ENCODE measurements at places on chromosomes 12 and 14.

- no peak for DNase-seq
Observed at GRCh38 chr12:92606956-92607355, 95.8 kb upstream of the PLEKHG7 start.

DNA sequence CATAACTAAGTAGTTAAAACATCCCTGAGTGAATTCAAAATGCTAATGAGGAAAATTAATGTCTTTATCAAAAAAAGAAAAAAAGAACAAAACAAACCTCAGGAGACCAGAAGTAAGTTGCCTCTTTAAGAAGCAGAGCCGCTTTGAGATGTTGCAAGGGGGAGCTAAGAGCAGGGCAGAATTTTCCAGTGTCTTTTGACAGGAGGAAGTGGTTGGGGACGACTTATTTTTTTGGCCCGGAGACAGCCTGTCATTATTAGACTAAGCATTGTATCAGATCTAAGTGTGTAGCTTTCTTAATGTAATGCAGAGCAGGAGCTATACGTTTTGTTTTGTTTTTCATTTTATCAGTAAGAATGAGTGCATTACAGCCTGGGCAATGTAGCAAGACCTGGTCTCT is 206.6 kb downstream of the CACNA1C start:
- no peak for DNase-seq

GRCh38 chr12:49776858-49777257 is 35.5 kb downstream of the TMBIM6 start:
- DNase-seq: no peak

DNA sequence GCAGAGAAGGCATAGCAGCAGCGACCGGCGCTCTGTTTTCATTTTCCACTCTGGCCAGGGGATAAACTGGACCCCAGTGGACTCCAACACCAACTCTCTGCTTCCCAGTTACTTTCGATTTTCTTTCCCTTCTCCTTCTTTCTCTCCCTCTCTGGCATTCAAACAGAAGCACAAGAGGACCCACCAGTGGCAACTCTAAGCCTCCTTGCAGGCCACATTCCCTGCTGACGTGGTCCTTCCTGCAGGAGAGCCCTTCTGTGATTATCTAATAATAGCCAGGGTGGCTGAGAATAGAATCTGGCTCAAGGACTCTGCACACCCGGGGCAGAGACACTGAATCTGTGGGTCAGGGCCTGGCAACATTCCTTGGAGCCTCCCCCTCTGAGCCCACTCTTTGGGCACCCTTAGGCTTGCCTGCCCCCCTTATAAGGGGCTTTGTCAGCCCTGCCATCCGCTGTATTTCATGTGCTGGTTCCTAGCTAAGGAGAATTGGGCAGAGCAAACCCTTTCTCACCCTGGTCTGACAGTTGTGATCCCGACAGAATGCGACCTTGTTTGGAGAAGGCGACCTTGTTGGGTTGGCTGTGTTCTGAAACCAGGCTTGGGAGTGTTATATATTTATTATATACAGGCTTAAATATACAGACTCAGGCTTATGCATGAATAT is 8.2 kb upstream of the HOXC6 start:
- DNase-seq: no peak

- no peak for DNase-seq
Observed at GRCh38 chr14:89400529-89400928, 16.5 kb downstream of the FOXN3 start.

DNA sequence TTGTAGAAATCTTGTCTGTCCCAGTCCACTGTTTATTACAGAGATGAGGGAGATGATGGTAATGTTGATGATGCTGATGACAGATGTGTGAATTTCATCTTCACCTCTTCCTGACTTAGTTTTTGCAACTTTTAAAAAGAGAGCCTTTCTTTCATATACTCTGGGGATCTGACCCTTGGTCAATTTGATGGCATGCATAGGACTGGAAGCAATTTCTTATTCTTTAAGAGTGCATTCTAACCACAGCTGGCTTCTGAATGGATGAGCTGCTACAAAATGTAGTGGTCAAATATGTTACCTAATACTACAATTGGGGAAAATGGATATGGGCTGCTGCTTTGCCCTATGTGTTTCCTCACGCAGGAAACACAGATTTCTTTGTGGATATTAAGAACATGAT is 80.8 kb downstream of the MYRFL start:
- no peak for DNase-seq

DNA sequence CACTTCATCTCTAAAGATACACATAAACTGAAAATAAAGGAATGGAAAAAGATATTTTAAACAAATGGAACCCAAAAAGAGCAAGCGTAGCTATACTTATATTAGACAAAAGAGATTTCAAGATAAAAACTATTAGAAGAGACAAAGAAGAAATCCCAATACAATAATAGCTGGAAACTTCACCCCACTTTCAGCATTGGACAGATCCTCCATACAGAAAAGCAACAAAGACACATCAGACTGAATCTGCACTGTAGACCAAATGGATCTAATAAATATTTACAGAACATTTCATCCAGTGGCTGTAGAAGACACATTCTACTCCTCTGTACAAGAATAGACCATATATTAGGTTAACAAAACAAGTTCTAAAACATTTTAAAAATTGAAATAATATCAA is 117.6 kb upstream of the PDE3A start:
- no peak for DNase-seq

DNA sequence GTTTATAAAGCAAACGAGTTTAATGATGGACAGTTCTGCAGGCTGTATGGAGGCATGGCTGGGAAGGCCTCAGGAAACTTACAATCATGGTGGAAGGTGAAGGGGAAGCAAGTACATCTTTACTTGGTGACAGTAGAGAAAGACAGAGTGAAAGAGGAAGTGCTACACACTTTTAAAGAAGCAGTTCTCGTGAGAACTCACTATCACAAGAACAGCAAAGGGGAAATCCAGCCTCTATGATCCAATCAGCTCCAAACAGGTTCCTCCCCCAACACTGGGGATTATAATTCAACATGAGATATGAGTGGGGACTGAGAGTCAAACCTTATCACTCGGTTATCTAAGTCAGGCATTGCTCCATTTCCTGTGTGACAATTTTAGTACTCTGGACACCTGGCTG is 189.9 kb upstream of the CNTN1 start:
- DNase-seq: no peak

DNA sequence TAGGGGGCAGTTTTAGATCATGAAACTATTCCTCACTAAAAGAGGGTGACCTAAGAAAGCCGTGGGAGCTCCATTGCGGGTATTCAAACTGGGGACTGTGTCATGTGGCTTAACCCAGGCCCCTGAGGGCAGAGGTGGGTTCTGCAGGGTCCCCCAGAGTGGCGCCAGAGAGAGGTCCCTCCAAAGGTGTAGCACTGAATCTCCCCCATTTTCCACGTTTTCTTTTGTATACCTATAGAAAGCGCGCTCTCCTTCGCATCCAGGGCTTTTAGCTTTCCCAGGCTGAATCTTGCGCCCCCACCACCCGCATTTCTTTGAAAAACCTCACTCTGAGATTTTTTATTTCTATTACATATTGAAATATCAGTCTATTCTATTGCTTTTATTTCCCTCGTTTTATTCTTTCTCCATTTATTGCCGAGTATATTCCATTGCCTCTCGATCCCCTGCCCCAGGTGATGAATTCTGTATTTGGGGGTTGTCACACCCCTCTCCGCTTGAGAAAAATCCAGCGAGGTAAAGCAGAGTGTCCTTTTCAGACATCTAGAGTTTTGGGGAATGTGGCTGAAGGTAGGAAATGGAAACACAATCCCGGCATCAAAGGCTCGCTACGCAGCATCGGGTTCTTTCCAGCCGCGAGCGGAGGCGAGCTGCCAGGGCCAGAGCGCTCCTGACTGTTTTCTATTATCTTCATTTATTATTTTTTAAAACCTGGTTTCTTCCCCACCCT is 870 bp upstream of the HOXC13 start:
- DNase-seq: no peak

DNA sequence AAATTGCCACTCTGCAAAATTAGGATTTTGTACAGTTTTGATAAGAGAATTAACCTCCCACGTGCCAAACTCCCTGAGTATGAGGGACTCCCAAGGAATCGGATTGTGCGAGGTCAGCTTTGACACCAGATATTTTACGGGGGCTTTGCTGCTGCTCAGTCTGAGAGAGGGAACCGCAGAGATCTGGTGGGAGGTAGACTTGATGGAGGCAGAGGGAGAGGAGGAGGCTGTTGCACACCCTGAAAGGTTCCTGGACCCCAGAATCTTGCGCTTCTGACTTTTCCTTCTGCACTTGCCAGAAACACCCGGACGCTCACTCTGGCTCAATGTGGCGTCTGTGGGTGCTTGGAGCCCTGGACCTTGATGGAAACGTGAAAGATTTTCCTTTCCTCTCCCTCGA is 83.9 kb downstream of the PAPOLA start:
- no peak for DNase-seq

DNA sequence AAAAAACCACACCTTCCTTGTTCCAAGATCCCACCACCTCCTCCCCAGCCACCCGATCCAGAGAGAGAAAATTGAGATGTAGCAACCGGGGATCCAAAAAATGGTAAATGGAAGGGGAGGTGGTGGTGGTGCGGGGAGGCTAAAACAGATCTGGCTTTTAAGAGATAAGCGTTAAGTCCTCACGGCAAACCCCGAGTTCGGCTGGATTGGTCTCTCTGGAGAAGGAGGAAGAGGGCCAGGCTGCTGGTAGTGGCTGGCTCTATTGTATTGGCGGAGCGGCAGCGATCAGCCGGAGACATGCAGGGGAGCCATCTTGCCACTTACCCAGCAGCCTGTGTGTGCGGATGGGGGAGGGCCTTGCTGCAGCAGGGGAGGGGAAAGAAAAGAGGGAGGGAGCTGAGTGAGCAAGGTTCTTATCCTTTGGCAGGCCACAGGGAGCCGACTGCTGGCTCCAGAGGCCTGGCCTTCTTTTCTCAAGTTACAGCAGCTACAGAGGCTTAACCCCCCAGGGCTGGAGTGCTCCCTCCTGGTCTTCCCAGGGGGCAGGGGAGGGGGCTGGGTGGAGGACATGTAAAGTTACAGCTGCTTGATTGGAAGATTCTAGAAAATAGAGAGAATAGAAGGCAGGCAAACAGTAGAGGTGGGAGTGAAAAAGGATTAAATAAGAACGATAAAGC is 14.1 kb upstream of the CDH24 start:
- no peak for DNase-seq

- no peak for DNase-seq
Observed at GRCh38 chr14:68210729-68211299, 391.2 kb downstream of the RAD51B start.

- DNase-seq: no peak
Observed at GRCh38 chr12:84913129-84913515, 523 bp upstream of the SLC6A15 start.

- no peak for DNase-seq
Observed at GRCh38 chr12:65536351-65536750, 257.9 kb downstream of the MSRB3 start.

GRCh38 chr12:31728289-31728916 is 418 bp downstream of the AMN1 start:
- peak; percentile 83 for DNase-seq

DNA sequence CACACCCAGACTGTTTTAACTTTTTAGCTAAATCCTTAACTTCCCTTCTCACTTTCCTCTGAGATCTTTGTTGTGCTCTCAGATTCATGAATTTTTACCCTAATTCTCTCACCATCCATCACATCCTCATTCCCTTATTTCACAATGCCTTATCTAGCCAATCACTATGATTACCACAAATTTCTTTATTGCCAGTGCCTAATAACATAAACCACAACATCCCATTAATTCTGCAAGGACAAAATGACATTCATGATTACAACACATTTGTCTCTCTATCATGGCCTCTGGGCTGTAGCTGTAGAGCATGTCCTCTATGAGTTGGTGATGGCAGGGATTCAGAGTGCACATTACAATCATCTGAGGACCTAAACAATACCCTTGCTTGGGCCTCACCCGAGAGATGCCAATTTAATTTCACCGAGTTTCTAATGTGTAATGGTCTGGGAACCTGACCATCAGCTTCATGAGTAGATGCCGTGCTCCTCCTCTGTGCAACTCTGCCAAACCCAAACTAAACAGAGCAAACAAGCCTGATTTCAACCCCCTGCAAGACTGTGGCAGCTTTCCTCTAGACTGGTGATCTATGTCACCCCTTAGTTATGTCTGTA is 99.3 kb downstream of the SPTSSA start:
- no peak for DNase-seq

DNA sequence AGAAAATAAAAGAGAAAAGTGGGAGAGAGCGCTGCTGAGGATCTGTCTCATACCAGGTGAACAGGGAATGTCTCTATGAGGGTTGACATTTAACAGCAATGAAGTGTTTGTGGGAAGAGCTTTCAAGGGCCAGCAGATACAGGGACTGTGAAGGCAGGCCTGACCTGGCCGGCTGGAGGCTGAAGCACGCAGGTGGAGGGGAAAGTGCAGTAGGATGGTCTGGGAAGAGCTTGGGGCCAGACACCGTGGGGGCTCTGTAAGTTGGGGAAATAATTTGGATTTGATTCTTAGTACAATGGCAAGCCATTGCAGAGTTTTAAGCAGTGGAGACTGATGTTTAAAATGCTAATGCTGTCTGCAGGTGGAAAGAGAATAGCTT is 23.8 kb upstream of the DHRS2 start:
- DNase-seq: no peak

- DNase-seq: peak; percentile 16
Observed at GRCh38 chr14:44895716-44896115, 66.0 kb downstream of the KLHL28 start.

DNA sequence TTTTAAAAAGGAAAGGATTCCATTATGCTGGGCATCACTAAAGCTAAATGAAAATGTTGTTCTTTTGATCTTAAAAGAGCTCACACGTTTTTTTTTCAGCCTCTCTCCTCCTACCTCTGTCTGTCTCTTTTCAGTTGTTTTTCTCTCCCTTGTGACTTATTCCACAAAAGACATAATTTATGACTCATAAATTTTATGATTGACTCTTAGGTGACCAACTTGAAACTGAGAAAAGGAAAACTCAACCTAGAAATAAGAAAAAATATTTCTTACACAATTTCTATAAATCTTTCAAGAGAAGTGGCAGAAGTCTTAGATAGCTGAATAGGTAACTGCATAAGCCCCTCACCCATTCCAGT is 227.7 kb upstream of the DDHD1 start:
- DNase-seq: no peak
